ENCODE measurements at places on chromosomes 1 and 21.

- DNase-seq = no peak
- H3K27ac ChIP-seq = no peak overlapping the region
- no peaks in the 10 kb centered on the region for H3K4me1 ChIP-seq
- H3K36me3 ChIP-seq = no peaks in the 10 kb centered on the region
- H3K27me3 ChIP-seq = no peaks in the 10 kb centered on the region
Measured at GRCh38 chr1:118223426-118223825, 38.4 kb upstream of the SPAG17 start.

DNA sequence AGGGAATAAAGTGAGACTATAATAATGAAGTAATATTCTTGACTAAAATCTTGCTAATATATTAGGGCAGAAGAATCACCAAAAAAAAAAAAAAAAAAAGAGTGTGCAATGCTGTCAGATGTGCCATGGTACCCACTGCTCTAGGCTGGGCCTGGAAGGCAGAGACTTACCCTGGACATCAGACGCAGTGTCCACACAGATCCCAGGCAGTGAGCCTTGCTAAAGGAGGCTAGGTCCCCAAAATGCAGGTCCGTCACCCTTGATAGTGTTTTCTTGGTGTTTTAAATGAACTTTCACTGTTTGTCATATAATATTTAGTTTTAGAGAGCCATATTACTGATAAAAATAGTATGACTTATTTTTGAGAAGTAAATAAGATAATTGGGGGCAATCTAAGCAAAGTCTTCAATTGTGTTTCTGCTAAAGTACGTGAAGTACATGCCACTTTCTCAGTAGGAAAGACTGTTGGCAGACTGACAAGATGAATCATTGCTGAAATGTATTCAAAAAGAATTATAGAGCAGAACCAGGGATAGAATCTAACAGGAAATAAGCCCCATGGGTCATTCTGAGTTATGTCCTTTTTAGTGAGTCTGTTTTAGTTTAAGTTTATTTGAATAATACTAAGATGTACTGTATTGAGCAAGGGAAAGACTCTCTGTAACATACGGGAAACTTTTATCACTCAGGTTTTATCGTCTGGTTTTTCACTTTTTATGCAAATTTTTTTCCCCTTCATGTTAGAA is 74.6 kb upstream of the PDC start:
- no peak for DNase-seq
- no peak overlapping the region for H3K4me3 ChIP-seq
- peaks cover 1% of the 10 kb centered on the region for H3K27me3 ChIP-seq
- H3K36me3 ChIP-seq = no peaks in the 10 kb centered on the region

- H3K4me3 ChIP-seq = peak overlapping the region; percentile 98
- no peak for DNase-seq
- no peaks in the 10 kb centered on the region for H3K27me3 ChIP-seq
- peak overlapping the region; percentile 96 for H3K27ac ChIP-seq
- H3K4me1 ChIP-seq = peaks cover 49% of the 10 kb centered on the region
Measured at GRCh38 chr1:212287261-212287895, 2.2 kb downstream of the PPP2R5A start.

GRCh38 chr21:22154579-22155274 is 1156.5 kb downstream of the NCAM2 start:
- H3K27ac ChIP-seq = no peak overlapping the region
- no peaks in the 10 kb centered on the region for H3K4me1 ChIP-seq
- DNase-seq = no peak

GRCh38 chr1:234962340-234962989 is 166.2 kb downstream of the TOMM20 start:
- no peaks in the 10 kb centered on the region for H3K27me3 ChIP-seq
- peak overlapping the region; percentile 62 for H3K4me3 ChIP-seq
- peaks cover 26% of the 10 kb centered on the region for H3K36me3 ChIP-seq
- H3K27ac ChIP-seq = peak overlapping the region; percentile 93
- H3K4me1 ChIP-seq = peaks cover 74% of the 10 kb centered on the region
- no peak for DNase-seq

DNA sequence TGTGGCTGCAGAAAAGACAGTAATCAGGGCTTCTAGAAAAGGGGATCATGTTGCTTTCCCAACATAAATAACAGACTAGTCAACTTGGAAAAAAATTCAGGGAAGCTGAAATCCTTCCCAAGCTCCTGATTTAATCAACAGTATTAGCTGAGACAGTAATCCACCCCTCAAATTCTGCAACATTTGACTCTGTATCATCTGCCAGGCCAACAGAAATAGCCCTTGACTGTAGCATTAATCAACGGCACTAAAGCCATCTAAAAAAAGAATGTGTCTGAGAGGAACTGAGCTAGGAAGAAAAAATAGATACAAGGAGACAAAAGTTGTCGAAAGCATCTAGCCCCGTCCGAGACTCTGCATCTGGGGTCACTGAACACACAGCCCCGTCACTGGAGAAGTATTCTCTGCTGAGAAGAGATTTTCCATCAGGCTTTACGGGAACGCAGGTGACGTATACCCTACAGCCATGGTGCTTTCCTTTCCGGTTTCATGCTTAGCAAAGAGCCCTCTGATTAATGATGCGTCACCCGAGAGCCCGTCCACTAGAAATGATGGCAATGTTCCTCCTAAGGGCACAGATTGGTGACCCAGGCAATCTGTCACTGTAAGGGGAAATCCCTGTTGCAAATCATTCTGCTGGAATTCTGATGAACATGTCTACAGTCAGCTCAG is 42.1 kb upstream of the TP53BP2 start:
- no peak for DNase-seq
- H3K27ac ChIP-seq = no peak overlapping the region
- no peaks in the 10 kb centered on the region for H3K27me3 ChIP-seq
- no peak overlapping the region for H3K4me3 ChIP-seq

GRCh38 chr1:23401313-23401712 is 23.2 kb downstream of the TCEA3 start:
- no peaks in the 10 kb centered on the region for H3K27me3 ChIP-seq
- H3K4me3 ChIP-seq = no peak overlapping the region
- H3K36me3 ChIP-seq = no peaks in the 10 kb centered on the region
- no peak for DNase-seq
- no peak overlapping the region for H3K27ac ChIP-seq
- peaks cover 11% of the 10 kb centered on the region for H3K4me1 ChIP-seq

- peaks cover 23% of the 10 kb centered on the region for H3K4me1 ChIP-seq
- peak overlapping the region; percentile 82 for H3K27ac ChIP-seq
- H3K4me3 ChIP-seq = peak overlapping the region; percentile 93
Measured at GRCh38 chr1:93847811-93848288, 31.2 kb downstream of the DNTTIP2 start.

DNA sequence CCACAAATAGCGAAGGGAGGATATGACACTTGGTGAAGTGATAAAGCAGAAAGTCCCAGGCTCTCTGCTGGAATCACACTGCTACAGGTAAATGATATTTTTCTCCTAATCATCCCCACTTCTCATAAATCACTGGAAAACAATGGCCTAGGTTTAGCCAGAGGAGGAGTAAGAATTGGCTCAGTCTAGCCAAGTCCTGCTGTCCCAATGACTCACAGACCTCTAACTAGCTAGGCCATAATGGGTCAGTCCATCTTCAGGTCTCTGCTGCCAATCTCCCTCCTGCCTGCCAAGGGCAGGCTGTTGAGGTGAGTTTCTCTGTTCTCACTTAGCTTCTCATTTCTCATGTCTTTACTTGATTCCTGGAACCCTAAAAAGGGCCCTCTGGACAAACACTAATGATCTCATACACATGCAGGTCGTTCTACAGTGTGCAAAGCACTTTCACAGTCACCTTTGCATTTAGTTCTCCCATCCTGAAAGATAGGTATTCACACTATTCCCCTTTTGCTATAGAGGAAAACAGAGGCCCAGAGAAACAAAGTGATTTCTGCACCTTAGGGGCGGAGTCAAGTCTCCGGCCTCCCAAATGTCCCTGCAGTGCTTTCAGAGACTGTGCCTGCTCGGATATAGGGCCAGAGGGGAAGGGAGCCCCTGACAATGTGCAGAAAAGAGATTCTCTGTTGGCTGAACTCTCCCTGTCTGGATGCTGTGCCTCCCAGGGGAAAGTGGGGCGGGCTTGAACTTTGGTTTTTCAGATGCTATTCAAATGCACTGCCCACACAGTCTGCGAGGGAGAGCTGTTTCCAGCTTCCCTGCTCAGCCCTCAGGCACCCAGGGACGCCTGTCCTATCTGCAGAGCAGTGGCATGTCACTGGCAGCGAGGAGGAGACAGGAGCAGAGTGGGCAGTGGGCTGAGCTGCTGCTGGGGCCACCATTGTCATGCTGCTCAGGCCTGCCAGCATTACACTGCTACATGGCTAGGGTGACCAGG is 3.9 kb upstream of the CDK18 start:
- no peak for DNase-seq
- H3K4me1 ChIP-seq = peaks cover 2% of the 10 kb centered on the region
- H3K27me3 ChIP-seq = peaks cover 26% of the 10 kb centered on the region
